ENCODE measurements at places on chromosomes 4 and X.

GRCh38 chrX:65985922-65986588 lies 53.8 kb downstream of the VSIG4 start:
- DNase-seq = no peak

GRCh38 chrX:77564823-77565222 lies 117.6 kb downstream of the FGF16 start:
- DNase-seq = no peak

GRCh38 chr4:45647823-45648222 lies 476.0 kb downstream of the GABRG1 start:
- DNase-seq = no peak

DNA sequence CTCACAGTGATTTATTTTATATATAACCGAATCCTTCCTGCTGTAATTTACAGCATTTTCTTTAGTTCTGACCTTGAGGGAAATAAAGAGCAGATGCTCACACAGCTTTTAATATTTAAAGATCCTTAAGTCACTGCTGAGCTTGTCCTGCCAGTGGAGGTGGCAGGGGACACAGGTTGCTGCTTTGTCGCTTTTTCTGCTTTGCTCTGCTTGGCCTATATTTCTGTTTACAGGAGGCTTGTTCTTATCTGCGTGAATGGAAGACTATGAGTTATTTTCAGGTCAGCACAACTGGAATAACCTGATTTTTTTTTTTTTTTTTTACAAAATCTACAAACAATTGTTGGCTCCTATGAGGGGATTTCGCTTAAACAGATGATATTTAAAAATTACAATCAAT lies 2.3 kb downstream of the TXK start:
- DNase-seq = no peak

DNA sequence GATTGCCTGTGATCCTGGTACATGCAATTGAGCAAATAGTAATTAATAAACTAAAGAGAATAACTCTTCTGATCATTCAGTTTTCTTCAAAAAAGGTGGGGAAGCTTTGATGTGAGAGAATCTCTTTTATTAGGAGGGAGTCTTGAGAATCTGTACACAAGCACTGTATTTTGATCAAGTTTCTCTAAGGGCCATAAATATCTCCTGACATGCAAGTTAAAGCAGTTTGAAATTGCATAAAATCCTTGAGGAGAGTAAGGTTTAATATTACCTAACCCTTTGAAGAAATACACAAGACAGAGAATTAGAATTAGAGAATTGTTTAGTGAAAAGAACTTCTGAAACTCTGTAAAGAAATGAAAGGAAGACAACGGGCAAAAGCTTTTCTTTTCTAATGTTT lies 326.9 kb downstream of the FAT4 start:
- DNase-seq = no peak

GRCh38 chr4:119191505-119191904 lies 21.0 kb upstream of the USP53 start:
- DNase-seq = no peak

DNA sequence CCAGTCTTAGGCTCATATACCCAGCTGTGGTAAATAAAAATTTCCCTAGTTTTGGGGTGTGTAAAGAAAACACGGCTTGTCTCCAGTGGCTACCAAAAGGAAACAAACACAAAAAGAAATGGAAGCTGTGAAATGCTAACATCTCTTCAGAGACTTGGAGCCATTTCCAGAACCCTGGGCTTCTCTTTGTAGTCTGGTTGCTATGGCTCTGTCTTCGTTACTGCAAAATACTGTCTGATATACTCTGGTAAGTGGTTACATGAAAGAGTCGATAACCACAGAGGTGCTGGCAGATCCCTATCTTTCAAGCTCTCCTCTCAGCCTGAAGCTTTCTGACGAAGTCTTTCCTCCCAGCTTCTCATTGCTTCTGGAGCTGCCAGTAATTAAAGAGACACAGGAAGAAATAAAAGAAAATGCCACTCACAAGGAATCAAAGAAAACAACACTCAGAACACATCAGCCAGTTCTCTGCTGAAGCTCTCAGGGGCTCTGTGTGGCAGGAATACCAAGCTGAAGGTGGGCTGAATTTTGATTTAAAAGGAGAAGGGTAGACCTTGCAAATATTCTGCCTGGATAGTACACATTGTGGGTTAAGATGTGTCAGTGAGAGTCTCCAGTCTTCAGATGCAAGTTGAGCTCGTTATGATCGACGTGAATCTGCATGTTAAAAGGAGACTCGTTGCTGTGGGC lies 107.6 kb upstream of the FAM9C start:
- DNase-seq = no peak

DNA sequence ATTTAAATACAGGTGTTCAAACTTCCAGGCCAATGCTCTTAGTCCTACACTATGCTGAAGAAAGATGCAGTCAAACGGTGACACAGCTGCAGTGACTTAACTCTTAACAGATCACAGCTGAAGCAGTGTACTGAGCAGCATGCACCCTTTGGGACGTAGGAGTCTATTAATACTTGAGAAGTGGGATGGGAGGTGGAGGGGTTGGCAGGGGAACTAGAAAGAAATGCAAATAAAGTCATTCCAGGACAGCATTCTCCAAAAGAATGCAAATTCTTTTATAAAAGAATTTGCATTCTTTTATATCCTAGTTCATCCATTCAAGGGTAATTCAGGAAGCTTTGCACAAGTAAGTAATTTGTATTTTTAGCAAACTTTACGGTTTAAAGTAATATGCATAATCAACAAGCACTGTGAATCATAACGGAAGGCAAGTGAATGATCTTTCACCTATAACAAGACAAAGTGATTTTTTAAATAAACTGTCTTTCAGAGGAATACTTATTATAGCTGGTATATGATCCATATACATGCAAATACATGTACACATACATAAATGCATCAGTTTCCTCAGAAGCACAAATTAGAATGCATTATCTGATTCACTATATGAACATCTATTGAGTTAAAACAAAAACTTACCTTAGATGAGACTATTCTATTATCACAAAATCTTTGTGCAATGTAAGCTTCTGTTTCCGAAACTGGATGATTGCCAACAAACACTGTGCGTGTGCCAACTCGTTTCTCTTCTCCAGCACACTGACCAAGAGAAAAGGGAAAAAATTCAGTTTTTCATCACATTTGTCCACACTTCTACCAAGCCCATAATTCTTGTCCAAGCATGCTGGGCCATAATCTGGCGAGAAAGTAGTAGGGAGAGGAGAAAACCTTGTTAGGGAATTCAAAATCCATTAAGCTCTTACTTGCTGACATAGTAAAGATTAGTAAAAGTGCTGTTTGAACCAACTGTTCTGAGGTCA lies 106.5 kb downstream of the ATP11C start:
- DNase-seq = no peak

Data from hippocampal formation (tissue), 2 donors.